Ecto neural progenitor cell (in vitro differentiated cells): ENCODE measurements at places on chromosomes 2 and 18.
A peak's percentile ranks its signal among the peaks of the same experiment; 100 is the strongest.

- no peak for DNase-seq
Measured at GRCh38 chr2:64114912-64115277, 29.3 kb downstream of the PELI1 start.

DNA sequence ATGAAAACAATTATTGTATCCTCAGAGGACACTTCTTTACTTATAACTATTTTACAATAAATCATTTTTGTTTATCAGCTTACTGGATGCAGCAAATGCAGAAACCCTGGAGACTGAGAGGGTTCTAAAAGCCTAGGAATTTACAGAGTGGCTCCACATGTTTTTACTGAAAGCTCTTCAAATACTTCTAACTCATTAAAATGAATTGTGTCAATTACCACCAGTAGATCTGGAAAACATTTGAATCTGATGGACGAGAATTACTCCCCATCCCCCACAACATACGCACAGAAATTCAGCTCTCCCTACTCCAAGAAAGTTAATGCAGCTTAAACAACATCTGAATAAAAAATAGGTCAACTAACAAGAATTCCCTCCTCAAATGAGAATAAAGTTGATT is 319.8 kb upstream of the FIGN start:
- DNase-seq = no peak

- DNase-seq = no peak
Measured at GRCh38 chr2:173985605-173985992, 20.4 kb upstream of the SP3 start.

DNA sequence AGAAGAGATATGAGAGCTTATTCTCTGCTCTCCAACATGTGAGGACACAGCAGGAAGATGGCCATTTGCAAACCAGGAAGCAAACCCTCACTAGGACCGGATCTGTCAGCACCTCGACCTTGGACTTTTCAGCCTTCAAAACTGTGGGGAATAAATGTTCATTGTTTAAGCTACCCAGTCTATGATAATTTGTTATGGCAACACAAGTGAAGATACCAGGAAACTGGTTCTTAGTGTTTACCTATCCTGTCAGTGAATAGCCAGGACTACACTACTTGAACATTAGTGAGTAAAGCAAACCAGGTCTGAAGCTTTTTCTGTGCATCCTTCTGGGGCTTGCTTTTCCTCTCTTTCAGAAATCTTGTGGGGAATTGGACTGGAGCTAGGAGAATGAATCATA is 44.4 kb upstream of the BARD1 start:
- no peak for DNase-seq

DNA sequence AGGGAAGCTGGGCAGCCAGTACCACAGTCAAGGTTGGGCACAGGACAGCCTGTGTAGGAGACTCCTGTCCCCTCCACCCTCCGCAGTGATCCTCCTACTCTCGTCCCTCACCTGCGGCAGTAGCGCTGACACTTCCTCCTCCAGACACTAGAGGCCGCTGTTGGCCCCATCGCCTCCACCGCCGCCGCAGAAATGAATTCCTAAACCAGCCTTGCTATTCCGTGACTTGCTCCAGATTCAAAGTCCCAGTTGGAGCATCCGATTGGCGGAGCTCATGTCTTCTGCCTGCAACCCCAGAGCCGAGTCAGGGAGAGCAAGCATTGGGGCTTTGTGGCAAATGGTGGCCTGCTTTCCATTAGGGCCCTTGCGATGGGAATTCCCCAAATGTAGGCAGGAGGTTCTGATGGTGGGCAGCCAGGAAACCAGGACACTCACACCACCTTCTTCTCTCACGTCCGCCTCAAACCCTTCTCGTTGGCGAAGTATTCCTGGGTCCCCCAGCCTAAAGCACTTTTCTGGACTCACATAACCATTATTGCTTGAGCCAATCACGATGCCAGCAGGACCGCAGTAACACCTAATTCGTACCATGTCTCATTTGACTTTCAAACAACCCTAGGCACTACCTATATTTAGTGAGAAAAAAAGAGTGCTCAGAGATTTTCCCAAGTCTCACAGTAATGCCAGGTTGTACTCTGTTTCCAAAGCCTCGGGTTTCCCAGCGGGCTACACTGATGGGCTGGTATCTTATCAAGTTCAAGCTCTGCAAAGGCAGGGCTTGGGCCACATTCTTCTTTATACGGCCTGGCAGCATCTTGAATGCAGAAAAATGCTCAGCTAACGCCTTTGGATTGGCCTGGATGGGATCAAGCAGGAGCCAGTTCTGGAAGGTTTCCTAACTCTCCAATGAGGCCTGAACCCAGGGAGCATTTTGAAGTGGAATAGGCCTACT is 1.2 kb upstream of the DNAJB2 start:
- peak; percentile 89 for DNase-seq

DNA sequence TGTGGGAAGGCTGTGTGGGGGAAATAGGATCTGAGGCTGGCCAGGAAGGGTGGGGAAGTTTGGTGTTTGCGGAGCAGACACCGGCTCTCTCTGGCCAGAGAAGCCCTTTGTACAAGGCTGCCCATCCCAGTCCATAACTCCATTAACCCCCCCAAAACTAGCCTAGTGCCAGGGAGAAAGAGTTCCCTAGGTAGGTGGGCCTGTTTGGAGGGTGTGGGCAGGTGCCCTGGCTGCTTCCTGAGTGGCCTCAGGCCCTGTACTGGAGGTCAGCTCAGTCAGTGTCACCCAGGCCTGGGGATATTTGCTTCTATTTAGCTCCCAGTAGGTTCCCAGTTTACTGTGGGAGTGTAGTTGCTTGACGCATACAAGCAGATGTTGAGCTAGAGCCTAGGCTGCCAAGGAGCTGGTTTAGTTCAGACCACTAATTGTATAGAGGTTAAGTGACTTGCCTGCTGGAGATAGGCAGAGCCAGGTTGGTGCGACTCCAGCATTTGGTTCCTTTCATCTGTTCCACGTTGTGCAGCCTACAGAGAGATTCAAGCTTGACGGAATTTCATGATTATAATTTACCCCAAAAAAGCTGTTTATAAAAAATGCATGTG is 2.9 kb upstream of the GREB1 start:
- no peak for DNase-seq

DNA sequence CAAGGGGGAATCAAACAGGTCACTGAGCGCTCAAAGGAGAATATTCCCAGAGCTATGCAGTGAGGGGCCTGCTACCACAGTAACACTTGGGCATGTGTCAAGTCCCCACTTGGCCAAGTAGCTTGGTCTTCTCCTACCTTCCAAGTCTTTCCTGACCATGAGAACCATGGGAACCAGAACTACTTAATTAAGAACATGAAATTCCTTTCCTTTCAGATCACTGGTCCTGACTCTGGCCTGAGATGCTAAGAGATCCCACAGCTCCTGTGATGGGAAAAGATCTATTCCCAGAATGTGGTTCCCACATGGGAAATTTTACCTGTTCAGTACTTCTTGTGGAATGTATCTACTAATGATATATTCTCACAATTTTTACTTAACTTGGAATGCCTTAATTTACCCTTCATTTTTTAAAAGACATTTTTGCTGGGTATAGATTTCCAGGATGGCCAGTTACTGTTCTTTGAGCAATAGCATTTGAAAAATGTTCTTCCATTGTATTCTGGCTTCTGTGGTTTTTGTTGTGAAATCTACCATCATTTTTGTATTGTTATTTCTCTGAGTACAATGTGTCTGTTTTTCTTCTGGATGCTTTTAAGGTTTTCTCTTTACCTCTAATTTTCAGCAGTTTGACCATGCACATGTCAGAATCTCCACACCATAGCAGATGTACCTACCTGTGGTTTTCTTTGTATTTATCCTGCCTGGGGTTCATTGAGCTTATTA is 37.9 kb downstream of the KCNIP3 start:
- DNase-seq = no peak

DNA sequence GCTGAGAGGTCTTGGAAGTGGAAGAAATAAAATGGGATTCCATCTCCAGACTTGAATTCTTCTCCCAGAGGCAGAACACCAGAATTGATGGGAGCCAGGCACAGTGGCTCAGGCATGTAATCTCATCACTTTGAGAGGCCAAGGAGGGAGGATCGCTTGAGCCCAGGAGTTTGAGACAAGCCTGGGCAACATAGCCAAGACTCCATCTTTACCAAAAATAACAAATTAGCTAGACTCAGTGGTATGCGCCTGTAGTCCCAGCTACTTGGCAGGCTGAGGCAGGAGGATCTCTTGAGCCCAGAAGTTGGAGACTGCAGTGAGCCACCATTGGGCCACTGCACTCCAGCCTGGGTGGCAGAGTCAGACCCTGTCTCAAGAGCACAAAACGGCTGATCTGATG is 144.3 kb downstream of the C1D start:
- no peak for DNase-seq

DNA sequence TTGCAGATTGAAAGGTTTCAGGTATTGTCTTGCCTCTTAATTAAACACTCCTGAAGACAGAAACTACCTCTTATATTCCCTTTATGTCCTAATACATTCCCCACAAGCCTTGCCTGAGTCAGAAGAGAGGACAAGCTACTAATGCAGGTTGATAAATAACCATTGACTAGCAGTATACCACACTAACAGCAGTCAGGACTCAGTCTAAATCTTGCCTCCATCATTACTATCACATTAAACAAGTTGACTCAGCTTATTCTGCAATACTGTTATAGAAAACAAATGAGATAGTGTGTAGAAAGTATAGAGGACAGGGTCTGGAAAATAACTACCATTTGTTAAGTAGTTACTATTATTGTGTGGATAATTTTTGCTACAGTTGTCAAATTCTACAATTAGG is 63.8 kb downstream of the TTC21B start:
- no peak for DNase-seq

DNA sequence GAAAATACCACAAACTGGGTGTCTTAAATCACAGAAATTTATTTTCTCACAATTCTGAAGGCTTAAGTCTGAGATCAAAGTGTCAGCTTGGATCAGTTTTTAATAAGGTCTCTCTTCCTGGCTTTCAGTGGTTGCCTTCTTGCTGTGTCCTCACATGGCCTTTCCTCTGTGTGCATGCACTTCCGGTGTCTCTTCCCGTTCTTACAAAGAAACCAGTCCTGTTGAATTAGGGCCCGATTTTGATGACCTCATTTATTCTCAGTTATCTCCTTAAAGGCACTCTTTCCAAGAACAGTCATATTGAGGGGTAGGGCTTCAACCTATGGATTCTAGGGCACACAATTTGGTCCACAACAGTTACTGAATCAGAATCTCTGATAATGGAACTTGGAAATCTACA is 5.4 kb upstream of the XIRP2 start:
- no peak for DNase-seq

DNA sequence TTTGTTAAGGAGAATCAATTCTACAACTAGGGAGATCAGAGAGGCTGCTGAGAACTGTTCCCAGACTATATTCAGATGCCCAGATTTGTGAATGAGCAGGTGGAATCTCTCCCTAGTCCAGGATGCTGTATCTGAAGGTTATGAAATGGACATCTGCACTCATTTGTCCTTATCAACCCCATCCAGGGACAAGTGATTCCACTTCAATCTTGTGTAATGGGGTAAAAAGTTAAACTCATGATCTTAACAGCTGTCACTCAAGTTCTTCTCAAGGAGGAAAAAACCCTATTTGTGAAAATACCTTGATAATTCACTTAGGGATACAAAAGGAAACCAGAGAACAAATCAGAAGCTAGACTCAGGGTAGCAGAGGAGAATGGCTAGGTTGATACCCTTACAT is 144.8 kb downstream of the PLCL1 start:
- DNase-seq = no peak

DNA sequence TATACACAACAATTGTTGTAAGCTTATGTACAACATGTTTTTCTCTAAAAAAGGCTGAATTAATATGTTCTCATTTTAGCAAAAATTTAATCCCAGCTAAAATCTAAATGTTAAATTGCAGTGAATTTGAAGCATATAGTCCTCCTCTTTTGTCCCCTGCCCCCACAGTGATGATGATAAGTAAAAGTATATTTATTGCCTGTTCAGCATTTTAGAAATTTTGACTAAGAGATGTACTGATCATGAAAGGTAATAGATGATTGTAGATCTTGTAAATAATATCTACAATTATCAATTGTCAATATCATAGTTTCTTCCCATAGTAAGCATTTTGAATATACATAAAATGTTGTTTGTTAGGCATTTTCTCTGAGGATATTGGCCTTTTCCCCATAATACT is 113.9 kb downstream of the AGPS start:
- no peak for DNase-seq

DNA sequence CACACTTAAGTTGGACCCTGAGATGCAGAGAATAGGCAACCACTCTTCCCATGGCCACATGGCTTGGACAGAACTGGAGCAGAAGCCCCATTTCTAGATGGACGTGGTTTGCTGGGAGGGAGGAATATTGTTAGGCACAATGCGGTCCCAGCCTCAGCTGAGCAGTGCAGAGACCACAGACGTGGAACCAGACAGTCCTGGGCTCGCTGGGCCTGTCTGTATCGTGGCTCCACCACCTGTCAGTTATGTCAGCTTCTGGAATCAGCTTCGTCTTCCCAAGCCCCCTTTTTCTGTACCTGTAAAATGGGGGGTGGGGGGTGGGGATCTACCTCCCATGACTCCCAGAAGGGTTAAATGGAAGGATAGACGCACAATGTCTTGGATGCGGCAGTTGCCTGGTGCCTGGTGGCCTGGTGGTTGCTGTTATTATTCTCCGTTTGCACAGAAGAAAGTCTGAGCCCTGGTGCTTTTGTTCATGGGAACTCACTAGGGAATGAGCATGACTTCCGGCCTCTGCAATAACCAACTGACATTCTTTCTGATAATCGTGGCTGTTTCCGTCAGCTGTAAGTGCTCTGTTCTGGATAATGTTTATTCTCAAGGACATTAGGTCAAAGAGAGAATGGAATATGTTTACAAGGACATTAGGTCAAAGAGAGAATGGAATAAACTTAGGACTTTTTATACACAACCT is 31.4 kb downstream of the COLEC11 start:
- DNase-seq = no peak

DNA sequence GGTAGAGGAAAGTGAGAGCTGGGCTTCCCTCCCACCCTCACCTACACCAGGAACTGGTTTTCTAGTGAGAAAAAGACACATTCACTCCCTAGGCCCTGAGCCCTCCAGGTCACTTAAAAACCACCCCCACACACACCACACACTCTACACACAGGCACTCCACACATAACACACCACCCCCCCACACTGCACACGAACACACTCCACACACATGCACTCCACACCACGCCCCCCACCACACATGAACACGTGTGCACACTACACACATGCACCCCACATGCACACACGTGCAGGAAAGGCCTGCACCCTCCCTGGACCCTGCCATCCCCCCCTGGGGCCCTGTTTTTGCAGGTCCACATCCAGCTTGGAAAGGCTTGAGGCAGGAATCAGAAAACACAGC is 67.6 kb downstream of the RALBP1 start:
- no peak for DNase-seq

GRCh38 chr2:24015562-24016375 is 5.9 kb downstream of the MFSD2B start:
- no peak for DNase-seq
